NCI-H2081 treated with DMSO at 0.1 percent for 48 hours (cell line): ENCODE measurements at places on chromosomes 2 and 18.

DNA sequence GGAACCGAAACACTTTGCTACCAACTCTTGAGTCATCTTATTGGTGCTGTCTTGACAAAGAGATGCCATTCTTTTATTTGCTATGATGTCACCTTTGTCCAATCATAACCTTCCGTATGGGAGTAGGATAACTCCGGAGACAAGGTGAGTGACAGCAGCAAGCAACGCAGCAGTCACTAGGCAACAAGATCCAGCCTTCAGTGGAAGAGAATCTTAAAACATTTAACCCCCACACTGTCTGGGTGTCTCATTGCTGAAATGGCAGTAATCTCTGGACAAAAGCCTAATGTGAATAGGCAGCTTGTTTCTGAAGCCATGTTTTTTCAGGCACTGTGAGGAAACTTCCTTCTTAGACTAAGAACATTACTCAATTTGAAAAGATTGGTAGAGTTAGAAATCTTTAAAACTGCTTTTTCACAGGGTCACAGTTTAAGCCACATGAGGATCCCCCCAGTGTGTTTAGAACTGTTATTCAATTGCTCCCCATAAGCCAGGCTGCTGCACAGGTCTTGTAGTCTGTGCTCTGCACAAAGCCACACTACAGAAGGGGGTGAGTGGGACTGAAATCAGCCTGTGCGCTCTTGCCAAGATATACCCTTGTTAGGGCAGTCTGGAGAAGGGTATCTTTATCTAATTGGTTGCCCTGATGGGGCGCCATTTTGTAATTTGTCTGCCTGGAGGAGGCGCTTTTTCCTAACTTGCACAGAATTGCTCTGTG lies 131.5 kb upstream of the STON1 start:
- DNase-seq, result no peak

DNA sequence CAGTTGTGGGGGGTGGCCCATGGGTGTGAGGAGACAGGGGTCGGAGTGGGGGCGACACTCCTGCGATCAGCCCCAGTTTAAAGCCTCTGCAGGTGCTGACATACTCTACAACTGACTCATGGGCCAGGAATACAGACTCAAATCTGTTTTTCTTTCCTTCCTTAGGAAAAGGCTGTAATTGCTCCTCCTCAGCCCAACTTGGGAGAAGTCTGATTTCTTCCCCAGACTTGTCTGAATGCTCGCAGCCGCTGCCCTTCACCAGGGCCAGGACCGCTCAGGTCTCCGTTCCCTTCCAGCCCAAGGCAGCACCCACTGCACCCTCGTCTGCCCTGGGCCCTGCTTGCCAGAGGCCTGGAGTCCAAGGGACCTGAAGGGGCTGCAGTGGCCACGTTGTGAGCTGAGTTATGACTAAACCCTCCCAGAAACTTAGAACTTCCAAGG lies 41.3 kb downstream of the RHOB start:
- no peak for DNase-seq

GRCh38 chr2:234403074-234403473 lies 93.8 kb downstream of the ARL4C start:
- DNase-seq, result no peak

DNA sequence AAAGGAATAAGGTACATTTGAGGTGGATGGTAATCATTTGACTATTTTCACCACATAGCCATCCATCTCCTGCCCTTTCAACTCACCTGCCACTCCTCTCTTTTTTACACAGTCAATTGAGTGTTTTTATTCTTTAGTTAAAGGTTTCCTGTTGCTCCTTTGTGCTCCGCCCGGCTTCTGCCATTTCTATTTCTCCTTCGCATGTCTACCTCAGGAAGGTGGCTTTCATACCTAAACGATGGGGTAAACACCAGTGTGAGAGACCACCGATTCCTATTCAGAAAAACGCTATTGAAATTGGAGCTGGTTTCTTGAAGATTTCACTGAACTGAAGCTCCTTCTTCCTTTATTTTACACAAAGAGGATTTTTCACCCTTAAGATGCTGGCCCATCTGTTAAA lies 1628.0 kb upstream of the PIK3C3 start:
- no peak for DNase-seq

DNA sequence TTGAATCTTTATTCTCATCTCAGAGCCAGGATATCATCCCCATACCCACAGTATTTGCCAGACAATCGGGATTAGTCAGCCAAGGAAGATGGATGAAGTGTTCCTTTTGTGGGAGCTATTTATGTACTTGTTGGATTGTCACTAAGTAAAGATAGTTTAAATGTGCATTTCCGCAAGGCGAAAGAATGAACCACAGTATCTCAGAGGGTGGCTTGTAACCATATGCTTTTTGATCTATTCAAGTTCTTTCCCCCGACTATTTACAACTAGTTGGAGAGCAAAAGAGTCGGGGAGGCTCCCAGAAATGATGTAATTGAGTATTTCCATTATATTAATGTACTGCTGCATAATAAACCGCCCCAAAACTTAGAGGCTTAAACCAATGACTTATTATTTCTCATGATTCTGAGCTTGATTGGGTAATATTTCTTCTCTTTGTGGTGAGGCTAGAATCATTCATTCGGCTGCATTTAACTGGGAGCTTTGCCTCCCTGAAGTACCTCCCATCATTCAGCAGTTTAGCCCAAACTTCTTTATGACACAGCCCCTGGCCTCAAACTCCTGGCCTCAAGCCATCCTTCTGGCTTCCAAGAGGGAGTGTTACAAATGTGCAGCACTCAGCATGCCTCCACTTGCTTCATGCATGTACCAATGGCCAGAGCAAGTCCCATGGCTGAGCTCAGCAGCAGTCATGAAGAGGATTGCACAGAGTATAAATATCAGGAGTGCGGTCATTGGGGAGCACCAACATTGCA lies 423.7 kb downstream of the METTL4 start:
- no peak for DNase-seq

- DNase-seq, result no peak
These were observed 146.3 kb downstream of the GCA start for GRCh38 chr2:162490052-162490717.

GRCh38 chr2:100748673-100749072 lies 71.3 kb upstream of the NPAS2 start:
- no peak for DNase-seq

GRCh38 chr2:127403460-127403859 lies 14.8 kb upstream of the PROC start:
- no peak for DNase-seq

DNA sequence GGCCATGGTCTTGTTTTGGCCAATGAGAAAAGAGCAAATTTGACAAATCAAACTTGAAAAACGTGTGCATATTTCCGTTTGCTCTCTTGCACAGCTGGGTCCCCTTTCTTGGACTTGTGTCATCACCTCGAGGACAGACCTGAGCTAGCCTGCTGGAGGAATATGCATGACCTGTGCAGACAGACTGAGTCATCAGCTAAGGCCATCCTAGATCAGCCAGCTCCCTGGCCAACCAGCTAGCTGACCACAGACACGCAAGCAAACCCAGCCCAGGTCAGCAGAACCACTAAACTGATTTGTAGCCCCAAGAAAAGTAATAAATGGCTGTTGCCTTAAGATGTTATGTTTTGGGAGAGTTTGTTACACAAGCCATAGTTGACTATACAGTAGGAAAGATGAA lies 61.3 kb upstream of the PAX3 start:
- DNase-seq, result no peak

GRCh38 chr2:80244905-80245584 lies 59.5 kb downstream of the LRRTM1 start:
- DNase-seq, result no peak

GRCh38 chr2:135792401-135793150 lies 44.4 kb downstream of the LCT start:
- DNase-seq, result no peak

DNA sequence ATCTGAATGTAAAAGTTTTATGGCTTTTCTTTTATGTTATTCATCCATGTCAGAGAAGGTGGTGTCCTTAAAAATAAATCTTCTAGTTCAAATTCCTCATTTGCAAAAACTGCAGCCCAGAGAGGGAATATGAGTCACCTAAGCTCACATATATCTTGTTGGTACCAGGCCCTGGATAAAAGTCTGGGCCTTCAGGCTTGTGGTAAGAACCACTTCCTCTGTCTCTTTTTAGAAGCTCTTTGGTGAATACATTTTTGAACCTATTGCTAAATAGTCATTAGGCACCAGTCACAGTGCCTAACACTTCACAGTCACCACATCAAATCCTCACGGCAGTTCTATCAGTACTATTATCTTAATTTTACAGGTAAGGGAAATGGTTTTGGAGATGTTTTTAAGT lies 199.2 kb downstream of the KCNS3 start:
- no peak for DNase-seq

DNA sequence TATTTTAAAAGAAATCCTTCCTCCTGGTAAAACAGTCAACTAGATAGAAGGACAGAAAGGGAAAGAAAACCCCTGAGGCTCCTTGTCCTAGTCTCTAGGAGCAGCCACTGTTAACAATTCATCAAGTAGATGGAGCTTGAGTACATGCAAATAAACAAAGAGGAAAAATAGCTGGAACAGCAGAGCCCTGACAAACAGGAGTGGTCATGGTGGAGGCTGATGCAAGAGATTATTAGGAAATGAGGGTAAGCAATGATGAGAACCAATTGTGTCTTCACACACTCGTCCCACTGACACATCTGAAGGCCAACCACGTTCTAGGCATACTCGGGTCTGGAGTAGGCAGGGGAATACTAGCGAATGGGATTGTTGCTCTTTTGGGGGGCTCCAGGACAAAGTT lies 9.2 kb downstream of the DLGAP1 start:
- no peak for DNase-seq

DNA sequence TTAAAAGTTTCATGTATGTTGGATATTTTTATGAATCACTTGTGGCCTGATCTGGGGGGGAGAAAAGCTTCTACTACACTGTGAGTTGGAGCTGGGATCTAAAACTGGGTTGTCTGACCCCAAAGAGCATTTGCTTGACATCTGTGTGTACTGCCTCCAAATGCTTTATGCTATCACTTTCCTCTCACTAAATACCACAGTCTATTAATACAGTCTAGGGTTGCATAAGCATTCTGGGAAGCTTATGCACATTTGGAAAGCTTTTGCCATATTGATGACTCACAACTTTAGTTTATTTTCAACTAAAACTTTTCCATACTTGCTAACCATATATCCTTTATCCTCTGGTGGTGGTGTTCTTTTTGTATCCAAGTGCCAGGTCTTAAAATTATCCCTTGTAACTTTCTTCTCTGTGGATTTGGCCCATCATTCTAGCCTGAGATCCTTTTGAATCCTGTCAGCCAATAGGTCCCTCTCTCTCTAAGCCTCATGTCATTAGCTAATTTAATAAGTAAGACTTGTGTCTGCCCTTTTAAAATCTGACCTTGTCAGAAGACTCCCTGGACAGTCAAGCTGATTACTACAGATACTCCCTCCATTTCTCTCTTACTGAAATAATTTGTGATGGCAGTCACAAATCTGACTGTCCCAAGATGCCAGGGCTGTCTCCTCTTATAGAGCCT lies 72.7 kb downstream of the NXPH2 start:
- DNase-seq, result no peak

DNA sequence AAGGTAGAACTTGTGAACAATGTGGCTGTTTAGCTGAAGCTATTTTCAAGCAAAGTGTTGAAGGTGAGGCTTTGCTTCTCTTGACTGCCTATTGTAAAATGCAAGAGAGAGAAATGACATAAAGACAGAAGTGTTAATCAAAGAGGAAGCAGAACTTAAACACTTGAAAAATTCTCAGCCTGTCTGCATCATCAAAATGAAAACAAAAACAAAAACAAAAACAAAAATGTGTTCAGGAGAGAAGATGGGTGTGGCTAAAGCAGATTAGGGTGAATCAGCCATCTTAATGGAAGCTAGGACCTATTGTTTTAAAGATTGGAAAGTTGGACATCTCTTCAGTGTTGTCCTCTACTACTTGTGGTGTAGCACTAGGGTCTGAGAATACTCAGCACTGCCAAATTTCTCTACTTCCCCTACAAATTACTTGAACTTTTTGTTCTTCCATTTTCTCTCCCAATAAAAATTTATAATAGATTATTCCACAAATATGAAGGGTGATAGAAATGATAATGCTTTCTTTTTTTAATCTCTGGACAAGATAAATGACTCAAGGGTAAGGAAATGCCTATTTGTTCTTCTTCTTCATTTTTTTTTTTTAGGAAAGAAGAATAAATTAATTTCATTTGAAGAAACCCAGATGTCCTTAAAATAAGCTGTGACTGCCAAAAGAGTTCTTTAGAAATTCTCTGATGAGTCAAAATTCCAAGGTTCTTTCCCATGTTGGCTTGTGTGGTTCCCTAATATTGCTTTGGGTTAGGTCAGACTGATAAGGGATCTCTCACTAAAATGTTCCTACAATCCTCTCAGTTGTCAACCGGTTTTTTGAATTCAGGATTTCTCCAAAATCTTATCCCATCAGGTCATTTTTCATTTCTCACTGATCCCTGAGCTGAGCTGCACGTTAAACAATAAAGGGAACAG lies 571.2 kb upstream of the ZEB2 start:
- no peak for DNase-seq

DNA sequence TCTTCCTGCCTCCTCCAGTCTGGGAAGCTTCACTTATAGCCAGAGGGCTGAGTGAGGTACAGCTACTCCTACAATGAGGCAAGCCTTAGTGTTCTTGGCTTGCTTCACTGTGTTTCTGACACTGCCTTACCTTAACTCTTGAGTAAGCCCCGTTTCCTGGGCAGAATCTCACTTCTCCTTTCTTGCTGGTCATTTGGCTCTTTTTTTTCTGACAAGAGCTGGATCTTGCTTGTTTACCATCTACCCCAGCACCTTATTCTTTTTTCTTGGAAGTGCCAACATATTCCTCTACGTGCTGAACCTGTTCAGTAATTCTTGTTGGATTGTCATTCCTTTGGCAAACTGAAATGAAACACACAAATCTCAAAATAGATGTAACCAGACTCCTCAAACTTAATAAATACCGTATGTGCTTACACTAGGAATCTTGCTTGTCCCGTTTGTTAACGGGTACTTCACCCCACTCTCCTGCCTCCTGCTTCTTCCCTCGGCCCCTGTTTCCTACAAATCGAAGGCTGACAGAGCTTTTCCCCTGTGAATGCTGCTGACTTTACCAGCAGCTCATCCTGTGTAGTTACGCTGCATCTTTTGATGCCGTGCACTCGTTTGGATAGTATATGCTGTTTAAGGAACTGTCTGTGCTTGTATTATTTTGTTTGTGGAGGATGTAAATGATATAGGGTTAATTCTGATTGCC lies 132.2 kb downstream of the FMNL2 start:
- DNase-seq, result no peak

- DNase-seq, result no peak
These were observed 350.7 kb upstream of the MYT1L start for GRCh38 chr2:2681711-2682251.

- no peak for DNase-seq
These were observed 235.3 kb downstream of the RDH14 start for GRCh38 chr2:18325118-18325517.

DNA sequence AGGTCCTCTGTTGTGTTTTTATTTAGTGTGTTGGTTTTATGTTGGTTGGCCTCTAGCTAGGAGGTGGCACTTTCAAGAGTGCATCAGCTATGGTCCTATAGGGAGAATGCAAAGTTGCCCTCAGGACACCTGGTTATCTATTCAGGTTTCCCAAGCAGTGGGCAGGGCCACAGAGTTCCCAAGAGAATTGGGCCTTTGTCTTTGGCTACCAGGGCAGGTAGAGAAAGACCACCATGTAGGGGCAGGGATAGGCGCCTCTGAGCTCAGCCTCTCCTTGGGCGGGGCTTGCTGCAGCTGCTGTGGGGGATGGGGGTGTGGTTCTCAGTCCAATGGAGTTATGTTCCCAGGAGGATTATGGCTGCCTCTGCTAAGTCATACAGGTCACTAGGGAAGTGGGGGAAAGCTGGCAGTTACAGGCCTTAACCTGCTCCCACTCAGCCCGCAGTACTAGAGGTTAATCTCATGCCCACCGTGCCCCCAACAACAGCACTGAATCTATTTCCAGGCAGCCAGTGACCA lies 26.0 kb downstream of the ABCB11 start:
- no peak for DNase-seq

GRCh38 chr2:40093021-40093675 lies 314.1 kb upstream of the THUMPD2 start:
- no peak for DNase-seq
